ENCODE measurements at places on chromosomes 7 and 10. TPM values are rescaled to one million over a fixed set of nuclear protein-coding genes. Genes with fewer than 3 reads are reported as not detected.

DNA sequence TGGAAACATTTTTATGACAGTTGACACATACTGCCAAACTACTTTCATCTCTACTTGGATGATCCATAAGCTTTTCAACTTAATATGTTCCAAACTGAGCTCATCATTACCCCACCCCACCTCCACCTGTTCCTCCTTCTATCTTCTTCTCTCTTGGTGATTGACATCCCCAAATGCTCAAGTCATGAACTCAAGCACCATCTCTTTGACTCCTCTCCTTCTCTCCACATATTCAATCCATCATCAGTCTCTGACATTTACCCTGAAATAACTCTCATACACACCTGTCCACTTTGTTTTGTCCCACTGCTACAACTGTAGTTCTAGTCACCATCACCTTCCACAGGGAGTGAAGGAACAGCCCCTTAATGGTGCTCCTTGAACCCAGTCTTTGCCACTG is 43.3 kb downstream of the SGCE start:
- H3K4me1 ChIP-seq = no peaks in the 10 kb centered on the region
- H3K36me3 ChIP-seq = no peaks in the 10 kb centered on the region
- DNase-seq = no peak

Gene SOSTDC1
- not detected for total RNA-seq

DNA sequence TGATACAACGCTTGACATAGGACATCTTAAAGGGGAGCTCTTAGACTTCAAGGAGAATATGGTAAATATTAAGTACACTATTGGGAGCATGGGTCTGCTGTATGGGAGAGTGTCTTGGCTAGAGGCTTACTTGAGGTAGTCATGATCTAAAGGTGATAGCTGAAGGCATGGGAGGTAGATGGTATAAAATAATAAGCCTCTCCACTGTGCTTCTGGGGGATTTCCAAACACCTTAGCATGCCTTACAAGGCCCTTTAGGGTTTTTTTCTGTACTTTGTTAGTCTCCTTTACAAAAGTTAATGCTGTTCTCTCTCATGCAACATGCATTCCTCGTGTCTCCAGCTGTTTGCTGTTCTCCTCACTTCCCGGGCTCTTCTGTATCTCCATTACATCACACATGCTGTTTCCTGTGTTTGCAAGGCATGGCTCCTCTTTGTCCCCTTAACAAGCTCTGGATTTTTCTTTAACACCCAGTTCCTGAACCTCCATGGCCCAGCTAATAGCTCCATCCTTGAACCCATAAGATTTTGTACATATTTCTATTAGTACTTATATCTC is 449.7 kb downstream of the AUTS2 start:
- H3K36me3 ChIP-seq = no peaks in the 10 kb centered on the region
- DNase-seq = no peak
- no peak overlapping the region for H3K27ac ChIP-seq
- no peaks in the 10 kb centered on the region for H3K27me3 ChIP-seq

Gene GBX1
- total RNA-seq = not detected

DNA sequence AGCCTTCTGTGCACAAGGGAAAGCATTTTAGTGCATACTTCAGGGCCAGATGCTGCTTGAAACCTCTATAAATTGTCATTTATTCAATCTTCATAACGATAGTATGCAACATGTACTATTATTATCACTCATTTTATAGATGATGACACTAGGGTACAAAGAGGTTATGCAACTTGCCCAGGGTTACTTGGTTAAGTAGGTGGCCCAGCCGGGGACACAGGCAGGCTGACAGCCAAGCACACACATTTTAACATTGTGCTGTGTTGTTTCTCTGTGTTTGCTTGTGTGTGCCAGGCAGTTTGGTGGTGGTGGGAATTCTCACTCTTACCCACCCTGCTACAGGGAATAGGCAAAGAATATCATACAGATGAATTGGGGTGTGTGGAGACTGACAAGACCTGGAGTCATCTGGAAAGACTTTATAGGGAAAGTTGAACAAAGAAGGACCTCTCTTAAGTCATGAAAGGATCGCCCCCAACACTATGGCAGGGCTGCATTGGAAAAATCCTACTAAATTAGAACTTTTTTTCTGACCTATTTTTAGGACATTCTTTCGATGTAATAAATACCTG is 98.9 kb downstream of the MKX start:
- no peaks in the 10 kb centered on the region for H3K36me3 ChIP-seq
- H3K27ac ChIP-seq = no peak overlapping the region
- no peaks in the 10 kb centered on the region for H3K4me1 ChIP-seq
- DNase-seq = no peak

Gene GDF10
- 0.27 TPM for total RNA-seq

Gene WAC
- 135 TPM for total RNA-seq

Gene RNF133
- not detected for total RNA-seq

GRCh38 chr10:12235116-12235694 is 39.2 kb downstream of the CDC123 start:
- H3K4me1 ChIP-seq = peaks cover 2% of the 10 kb centered on the region
- no peak overlapping the region for H3K4me3 ChIP-seq
- no peaks in the 10 kb centered on the region for H3K27me3 ChIP-seq

- no peak overlapping the region for H3K27ac ChIP-seq
- no peaks in the 10 kb centered on the region for H3K36me3 ChIP-seq
- no peaks in the 10 kb centered on the region for H3K4me1 ChIP-seq
- no peaks in the 10 kb centered on the region for H3K27me3 ChIP-seq
- no peak for DNase-seq
- no peak overlapping the region for H3K4me3 ChIP-seq
These were observed 130.8 kb upstream of the LYZL1 start for GRCh38 chr10:29158066-29158465.

- no peak overlapping the region for H3K27ac ChIP-seq
- peaks cover 5% of the 10 kb centered on the region for H3K27me3 ChIP-seq
- H3K36me3 ChIP-seq = no peaks in the 10 kb centered on the region
- H3K4me1 ChIP-seq = no peaks in the 10 kb centered on the region
These were observed 99.1 kb downstream of the PRPF18 start for GRCh38 chr10:13685885-13686284.

- H3K4me1 ChIP-seq = no peaks in the 10 kb centered on the region
- H3K36me3 ChIP-seq = no peaks in the 10 kb centered on the region
- H3K27me3 ChIP-seq = peaks cover 5% of the 10 kb centered on the region
- no peak for DNase-seq
- H3K4me3 ChIP-seq = no peak overlapping the region
These were observed 3.0 kb downstream of the UCMA start for GRCh38 chr10:13231190-13231589.

DNA sequence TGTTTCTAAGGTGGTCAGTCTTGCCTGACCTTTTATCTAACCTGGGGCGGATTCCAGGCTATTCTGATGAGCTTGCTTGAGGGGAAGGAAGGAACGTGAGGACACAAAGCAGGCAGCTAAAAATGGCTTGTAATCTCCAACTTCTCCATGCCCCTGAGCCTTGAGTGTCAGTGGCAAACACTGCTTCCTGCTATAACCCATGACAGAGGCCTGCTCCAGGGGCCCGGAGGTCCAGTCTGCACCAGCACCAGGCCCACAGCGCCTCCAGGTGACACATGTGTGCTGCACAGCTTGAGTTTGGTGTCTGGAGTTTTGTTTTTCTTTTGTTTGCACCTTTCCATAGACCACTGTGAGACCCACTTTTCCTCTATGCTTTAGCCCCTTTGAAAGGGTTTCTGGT is 207.9 kb downstream of the PAXIP1 start:
- H3K36me3 ChIP-seq = no peaks in the 10 kb centered on the region
- no peaks in the 10 kb centered on the region for H3K27me3 ChIP-seq
- no peaks in the 10 kb centered on the region for H3K4me1 ChIP-seq
- no peak for DNase-seq
- H3K4me3 ChIP-seq = no peak overlapping the region

GRCh38 chr7:72080341-72080766 is 331.8 kb downstream of the CALN1 start:
- DNase-seq = no peak
- H3K27me3 ChIP-seq = no peaks in the 10 kb centered on the region
- H3K36me3 ChIP-seq = no peaks in the 10 kb centered on the region
- no peak overlapping the region for H3K27ac ChIP-seq
- H3K4me1 ChIP-seq = no peaks in the 10 kb centered on the region

- no peaks in the 10 kb centered on the region for H3K4me1 ChIP-seq
- peaks cover 13% of the 10 kb centered on the region for H3K36me3 ChIP-seq
- no peak overlapping the region for H3K4me3 ChIP-seq
- peaks cover 2% of the 10 kb centered on the region for H3K27me3 ChIP-seq
- no peak for DNase-seq
- no peak overlapping the region for H3K27ac ChIP-seq
These were observed 119.1 kb downstream of the PFKFB3 start for GRCh38 chr10:6321880-6322279.

DNA sequence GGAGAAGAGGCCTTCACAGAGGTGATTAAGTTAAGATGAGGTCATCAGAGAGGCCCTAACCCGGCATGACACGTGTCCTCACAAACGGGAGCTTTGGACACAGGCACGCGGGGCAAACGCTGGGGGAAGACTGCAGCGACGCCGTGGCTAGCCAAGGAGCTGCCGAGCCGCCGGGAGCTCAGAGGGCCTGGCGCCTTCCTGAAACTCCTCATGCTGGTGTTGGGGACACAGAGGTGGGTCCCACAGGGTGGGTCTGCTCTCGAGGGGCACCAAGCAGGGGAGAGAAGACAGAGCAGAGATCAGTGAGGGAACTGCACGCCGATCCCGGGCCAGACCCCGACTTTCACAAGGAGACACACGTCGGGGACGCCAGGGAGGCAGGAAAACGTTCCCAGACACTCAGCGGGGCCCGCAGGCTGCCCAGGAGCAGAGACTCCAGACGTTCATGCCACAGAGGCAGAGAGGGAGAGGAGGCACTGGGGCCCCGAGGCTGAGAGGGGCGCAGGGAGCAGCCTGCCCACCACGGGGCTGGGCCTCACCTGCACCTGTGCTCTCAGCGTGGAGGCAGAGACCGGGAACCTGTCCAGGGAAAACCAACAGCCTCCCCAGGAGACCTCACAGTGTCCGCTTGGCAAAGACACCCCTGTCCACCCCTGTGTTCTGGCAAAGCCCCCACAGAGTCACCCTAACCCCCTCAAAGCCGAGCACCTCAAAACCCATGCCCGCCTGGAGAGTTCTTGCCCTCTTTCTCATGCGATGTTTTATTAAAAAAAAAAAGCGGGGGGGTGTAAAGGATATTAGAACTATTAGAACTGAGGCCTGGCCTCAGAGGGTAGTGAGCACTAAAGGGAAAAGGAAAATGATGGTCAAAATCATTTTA is 103.8 kb downstream of the PDGFA start:
- H3K4me1 ChIP-seq = no peaks in the 10 kb centered on the region
- no peaks in the 10 kb centered on the region for H3K27me3 ChIP-seq
- H3K27ac ChIP-seq = no peak overlapping the region
- no peak overlapping the region for H3K4me3 ChIP-seq

Gene TPST1
- 1.8 TPM for total RNA-seq

- no peak overlapping the region for H3K4me3 ChIP-seq
- H3K27me3 ChIP-seq = peaks cover 5% of the 10 kb centered on the region
- H3K27ac ChIP-seq = no peak overlapping the region
- no peak for DNase-seq
- no peaks in the 10 kb centered on the region for H3K4me1 ChIP-seq
These were observed 9.8 kb downstream of the WDFY4 start for GRCh38 chr10:48694371-48695030.

Gene NPY4R
- total RNA-seq = not detected

Gene SRGN
- total RNA-seq = 1,242 TPM

- H3K27me3 ChIP-seq = peaks cover 2% of the 10 kb centered on the region
- H3K27ac ChIP-seq = no peak overlapping the region
- H3K36me3 ChIP-seq = peaks cover 2% of the 10 kb centered on the region
- no peak for DNase-seq
These were observed 2.1 kb downstream of the TRDMT1 start for GRCh38 chr10:17199351-17199804.

- no peaks in the 10 kb centered on the region for H3K36me3 ChIP-seq
- H3K4me1 ChIP-seq = no peaks in the 10 kb centered on the region
- DNase-seq = no peak
- H3K27ac ChIP-seq = no peak overlapping the region
These were observed 59.3 kb upstream of the VWC2 start for GRCh38 chr7:49714182-49714581.

DNA sequence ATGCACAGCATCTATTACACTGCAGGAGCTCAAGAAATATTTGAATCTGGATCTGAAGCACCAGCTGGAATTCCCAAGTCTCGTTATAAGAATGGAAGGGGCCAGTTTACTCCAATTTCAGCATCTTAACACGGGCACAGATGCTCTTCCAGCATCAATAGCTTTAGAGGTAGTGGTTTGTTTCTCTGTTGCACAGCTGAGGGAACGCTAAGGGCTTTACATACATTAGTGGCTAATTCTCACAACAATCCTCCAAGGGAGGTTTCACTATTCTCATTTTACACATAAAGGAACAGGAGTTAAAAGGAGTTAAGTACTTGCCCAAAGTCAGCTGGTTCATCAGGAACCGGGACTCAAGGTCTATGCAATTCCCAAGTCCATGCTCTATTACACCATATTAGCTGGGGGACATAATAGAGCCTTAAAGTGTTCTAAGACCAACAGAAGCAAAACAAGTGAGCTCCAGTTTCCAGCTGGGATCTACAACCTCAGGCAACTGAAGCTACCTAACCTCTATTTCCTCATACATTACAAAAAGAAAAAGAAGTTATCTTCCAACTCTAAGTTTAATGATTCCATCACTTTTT is 9.9 kb downstream of the XPNPEP1 start:
- no peak overlapping the region for H3K27ac ChIP-seq
- H3K27me3 ChIP-seq = no peaks in the 10 kb centered on the region
- no peak for DNase-seq
- peaks cover 83% of the 10 kb centered on the region for H3K4me1 ChIP-seq
- no peak overlapping the region for H3K4me3 ChIP-seq

DNA sequence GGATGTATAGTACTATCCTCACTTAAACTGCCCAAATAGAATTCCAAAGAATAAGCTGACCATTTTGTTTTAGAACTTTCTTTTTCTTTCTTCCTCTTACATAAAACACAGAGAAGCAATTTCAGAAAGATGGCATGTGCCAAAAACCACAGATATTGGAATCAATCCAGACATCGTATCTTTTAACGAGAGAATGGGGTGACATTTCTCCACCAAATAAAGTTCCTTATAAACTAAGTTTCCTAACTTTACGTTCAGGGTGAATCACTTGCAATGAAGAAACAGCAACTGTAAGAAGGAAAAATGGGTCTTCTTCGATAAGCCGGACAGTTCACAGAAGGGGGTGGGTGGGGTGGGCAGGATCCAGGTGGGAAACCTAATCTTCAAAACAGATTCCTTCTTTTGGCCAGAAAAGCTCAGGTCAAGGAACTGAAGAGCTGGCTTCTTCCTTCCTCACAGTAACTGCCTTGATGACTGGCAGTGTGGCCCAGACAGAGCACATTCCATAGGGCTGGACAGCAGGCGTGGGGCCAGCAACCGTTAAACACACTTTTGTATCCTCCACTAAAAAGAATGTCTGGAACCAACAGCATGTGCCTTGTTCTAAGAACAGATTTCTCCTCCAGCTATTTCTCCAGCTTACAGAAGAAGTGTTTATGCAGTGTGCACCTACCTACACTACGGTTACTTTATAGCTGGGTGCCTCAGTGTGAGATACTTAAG is 31.5 kb downstream of the CREB3L2 start:
- peaks cover 24% of the 10 kb centered on the region for H3K4me1 ChIP-seq
- no peak for DNase-seq
- H3K4me3 ChIP-seq = no peak overlapping the region

DNA sequence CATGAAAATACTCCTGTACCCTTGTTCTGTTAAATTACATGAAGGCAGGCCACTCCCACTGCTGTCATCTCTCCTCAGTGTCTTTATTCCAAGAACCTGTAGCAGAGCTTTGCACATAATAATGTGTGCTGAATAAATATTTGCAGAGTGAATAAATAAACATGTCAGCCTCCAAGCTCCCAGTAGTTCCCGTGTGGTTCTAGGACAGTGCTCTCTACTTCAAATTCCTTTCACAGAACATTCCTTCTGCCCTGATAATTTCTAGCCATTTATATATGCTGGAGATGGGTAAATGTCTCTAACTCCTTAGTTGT is 20.3 kb upstream of the HYAL4 start:
- peak overlapping the region; percentile 77 for H3K27ac ChIP-seq
- H3K4me3 ChIP-seq = no peak overlapping the region
- H3K27me3 ChIP-seq = peaks cover 7% of the 10 kb centered on the region
- DNase-seq = no peak
- peaks cover 25% of the 10 kb centered on the region for H3K4me1 ChIP-seq
